ENCODE measurements at places on chromosomes 1 and 21.

DNA sequence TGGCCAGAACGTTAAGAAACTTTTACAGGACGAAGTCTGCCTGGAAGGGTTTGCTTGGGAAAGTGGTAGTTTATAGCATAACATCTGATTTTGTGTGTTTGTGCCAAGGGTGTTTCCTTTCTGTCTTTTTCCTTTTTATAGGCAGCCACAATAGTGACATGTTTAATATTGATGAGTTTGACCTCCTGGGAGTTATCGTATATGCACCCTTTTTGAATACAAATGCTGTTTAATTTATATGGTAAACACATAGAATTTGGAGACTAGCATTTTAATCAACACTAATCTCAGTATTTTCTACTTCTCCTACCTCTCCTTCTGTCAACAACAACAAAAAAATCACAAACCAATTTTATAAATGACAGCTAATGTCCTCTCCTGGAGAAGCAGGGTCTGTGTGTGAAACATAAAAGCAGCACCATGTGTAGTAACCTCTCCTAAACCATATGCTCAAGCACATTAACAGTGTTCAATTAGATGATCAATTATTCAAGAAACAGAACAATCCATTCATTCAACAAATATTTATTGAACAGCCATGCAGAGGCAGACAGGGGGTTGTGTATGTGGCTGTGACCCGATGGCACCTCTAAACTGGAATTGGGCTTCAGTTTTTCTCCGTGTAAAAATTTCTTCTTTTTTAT is 604 bp upstream of the FMN2 start:
- DNase-seq: no peak

DNA sequence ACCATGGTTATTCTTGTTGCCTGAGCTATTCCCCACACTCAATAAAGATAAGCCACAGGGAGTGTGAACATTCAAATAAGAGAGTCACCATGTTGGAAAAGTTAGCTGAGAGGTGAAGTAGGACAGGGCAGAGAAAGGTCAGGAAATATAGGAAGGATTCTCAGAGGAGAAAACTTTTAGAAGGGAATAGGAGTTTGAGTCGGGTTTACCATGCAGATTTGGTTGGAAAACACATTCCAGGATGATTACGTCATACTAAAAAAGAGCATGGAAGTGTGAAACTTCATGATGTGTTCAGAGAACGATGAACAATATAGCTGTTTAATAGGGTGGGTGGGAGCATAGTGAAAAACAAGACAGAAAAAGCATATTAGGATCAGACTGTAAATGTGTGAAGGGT is 1125.3 kb upstream of the ADGRL2 start:
- DNase-seq: no peak

GRCh38 chr1:7104339-7104738 is 319.1 kb downstream of the CAMTA1 start:
- DNase-seq: no peak

DNA sequence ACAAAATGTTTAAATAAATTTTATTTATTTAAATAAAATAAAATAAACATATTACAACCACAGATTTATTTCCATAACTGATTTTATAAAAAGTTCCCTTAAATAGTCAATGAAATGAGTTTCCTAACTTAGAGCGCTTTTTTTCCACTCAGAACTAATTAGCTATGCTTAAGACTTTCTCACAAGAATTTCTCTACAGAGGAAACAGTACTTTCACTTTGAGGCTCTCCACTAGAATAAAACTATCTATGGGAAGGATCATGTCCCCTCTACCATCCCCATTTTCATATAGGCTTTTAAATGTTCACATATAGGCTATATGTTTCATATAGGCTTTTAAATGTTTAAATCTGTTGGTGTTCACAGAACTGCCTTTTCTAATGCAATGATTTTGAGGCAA is 40.0 kb upstream of the DPH5 start:
- DNase-seq: no peak

GRCh38 chr1:170836141-170836540 is 99.2 kb upstream of the MROH9 start:
- no peak for DNase-seq

- peak; percentile 34 for DNase-seq
These were observed 22.1 kb upstream of the FAM43B start for GRCh38 chr1:20530306-20530705.

DNA sequence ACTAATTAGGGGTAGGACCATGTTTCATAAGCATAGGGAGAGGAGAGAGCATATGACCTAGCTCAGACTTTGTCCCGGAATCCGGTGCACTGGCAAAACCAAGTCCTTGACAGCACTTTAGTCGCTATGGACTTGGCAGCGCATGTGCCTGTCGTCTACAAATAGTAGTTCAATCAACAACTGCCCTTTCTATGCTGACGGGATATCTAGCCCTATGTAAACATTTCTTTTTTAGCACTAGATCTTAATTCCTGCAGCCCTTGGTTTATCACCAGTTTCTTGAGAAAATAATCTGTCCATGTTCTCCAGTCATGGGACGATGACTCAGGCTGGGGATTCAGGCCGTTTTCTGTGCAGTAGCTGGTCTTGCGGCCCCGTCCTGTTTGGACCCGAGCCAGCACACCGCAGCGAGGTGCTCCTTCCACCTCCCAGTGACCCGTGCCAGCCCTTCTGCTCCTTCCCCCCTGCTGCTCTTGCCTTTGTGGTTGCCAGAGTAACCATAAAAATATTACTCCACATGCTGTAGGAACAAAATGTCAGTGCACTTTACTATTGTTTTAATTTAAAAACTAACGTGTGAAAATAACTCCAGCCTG is 8.6 kb upstream of the MT1HL1 start:
- peak; percentile 18 for DNase-seq

DNA sequence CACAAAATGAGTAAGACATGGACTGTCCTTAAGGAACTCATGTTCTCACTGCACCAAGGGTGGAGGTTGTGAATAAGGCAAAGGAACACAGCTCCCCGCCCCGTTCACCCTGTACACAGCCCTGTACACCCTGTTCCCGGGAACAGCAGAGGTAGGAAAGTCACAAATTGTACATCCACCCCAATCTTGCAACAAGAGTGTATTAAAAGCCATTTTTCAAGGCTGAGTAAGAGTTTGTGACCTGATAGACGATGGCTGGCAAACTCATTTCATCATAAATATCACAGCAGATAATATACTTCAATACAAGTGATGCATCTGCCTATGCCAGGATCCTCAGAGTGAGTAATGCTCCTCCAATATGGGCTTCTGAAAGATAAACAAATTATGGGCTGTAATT is 52.5 kb upstream of the CAMK1G start:
- DNase-seq: no peak

DNA sequence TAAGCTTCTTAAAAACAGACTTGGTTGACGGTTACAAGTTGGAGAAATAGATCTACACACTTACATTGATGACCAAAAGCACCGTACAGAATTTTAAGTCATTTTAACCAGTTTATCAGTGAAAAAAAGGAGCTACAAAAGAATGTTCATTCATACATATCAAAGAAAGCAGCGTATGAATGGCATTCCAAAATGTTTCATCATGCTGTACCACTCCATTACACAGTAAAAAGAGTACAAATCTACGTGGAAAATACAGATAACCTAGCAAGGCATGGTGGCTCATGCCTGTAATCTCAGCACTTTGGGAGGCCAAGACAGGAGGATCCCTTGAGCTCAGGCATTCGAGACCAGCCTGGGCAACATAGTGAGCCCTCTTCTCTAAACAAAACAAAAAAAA is 40.3 kb downstream of the ZZZ3 start:
- DNase-seq: no peak

GRCh38 chr1:189524501-189524900 is 953.2 kb downstream of the BRINP3 start:
- no peak for DNase-seq

DNA sequence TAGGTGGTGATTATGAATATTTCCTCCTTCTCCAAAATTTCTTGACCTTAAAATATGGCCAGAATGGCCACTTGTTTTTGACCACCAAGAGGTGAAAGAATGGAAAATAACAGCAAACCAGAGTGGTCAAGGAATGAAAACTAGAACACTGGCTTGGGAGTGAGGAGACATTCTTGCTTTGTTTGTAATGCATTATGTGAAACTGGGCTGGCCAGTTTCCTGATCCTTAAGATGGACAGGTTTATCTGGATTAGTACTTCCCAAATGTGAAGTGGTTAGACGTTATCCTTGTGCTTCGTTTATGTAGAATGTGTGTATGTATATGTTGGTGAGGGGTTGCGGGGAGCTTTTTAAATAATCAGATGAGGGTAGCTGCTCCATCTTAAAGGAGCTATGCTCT is 12.8 kb downstream of the PLA2G4A start:
- no peak for DNase-seq

DNA sequence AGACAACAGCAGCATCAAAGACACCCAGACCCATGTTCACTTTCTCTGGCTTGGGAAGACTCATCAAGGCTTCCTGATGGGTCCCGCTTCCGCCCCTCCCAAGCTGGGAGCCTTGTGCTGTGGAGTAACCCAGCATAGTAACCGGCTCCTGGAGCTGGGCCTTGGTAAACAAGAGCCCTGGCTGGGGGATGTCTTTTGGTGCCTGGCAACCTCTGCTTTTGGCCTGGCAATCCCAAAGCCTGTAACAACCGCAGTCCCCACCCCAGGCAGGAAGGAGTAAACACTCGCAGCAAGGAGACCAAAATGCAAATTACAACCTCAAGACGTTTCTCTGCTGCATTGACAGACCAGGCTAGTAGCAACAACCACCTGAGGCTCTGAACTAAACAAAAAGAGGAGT is 16.9 kb upstream of the THRAP3 start:
- DNase-seq: no peak

DNA sequence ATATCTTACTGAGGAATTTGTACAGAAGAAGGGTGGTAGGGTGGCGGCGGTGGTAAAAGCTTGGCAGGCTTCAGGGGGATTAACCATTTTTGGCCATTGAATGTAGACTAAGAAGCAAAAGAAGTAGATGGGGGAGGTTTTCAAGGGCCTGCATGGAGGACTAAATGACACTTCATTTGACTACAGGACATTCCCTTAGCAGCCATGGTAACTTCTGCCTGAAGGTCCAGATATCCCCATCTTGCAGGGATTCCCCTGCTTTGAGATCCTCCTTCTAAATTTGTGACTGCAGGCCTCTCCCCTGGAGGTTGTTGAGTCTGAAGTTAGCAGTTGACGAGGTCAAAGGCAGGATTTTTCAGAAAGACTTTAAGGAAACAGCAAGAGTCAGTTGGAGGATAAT is 4.8 kb downstream of the VASH2 start:
- DNase-seq: no peak

DNA sequence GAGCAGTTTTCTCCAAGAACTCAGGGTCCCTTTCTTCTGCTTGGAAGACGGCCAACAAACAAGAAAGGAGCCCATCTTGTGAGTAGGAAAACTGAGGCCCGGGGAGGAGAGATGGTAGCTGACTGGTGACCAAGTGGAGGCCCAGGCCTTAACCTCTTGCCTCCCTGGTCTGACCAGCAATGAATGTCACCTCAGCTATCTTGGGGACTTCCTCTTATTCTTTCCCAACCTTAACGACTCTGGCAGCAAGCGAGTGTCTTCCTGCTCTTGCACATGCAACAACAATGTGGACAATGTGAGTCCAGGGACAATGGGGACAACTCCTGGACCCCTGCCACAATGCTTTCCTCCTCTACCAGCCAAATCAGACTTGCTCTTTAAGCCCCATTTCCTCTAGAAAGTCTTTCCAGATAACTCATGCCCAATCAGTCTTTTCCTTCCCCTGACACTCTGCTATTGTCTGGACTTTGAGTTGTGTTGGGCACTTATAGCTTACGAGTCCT is 12.6 kb downstream of the HSPG2 start:
- no peak for DNase-seq

- DNase-seq: no peak
These were observed 2.1 kb downstream of the PCP4L1 start for GRCh38 chr1:161260376-161261260.

DNA sequence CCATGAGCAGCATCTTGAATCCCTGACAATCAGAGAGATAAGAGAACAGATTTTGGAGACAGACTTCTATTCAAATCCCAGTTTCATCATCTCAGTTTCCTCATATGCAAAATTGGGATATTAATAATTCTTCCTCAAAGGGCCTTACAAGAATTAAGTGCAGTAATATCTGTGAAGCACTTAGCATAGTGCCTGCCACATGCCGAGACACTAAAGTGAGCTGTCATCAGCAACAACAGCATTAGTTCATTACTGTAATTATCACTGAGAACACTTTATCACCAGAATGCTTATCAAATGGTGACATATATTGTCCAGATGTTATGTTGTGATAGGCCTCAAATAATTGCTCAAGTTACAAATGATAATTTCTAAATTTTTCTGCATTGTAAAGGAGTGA is 922 bp upstream of the FCRLB start:
- DNase-seq: no peak

DNA sequence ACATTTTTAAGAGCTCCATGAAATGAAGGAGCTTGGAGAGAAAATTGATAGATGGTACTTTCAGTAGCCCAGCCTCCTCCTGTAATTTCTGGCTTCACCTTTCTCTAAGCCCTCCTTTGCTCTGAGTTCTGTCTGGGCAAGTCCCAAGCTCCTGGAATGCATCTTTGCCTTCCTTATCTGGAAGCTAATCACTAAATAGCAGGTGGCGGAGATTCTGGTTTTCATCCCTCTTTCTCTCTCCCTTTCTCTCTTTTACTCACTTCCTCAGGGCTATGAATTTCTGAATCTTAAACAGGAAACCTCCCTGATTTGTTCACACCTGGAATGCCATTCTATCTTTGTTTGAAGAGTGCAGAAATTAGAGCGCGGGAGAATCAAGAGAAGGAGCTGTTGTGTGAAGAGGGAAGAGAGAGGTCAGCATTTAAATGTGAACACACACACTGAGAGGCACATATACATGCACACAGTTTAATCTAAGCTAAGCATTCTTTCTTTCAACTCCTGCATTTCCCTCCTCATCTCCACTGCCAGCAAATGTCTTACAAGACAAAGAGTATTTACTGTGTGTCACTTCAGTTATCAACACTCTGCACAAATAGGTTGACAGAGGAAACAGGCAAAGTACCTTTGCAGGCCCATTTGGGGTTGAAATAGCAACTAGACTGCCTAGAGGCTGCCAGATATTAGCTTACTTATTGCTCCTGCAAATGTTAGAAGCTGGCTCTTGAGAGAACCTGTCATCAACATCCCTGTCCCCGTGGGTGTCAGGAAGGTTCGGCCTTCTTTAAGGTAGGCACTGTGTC is 199.4 kb upstream of the CAMK1G start:
- no peak for DNase-seq

- DNase-seq: peak; percentile 26
These were observed 40.9 kb upstream of the BEND5 start for GRCh38 chr1:48817505-48818114.

GRCh38 chr1:189434461-189434860 is 1043.2 kb downstream of the BRINP3 start:
- DNase-seq: peak; percentile 6

DNA sequence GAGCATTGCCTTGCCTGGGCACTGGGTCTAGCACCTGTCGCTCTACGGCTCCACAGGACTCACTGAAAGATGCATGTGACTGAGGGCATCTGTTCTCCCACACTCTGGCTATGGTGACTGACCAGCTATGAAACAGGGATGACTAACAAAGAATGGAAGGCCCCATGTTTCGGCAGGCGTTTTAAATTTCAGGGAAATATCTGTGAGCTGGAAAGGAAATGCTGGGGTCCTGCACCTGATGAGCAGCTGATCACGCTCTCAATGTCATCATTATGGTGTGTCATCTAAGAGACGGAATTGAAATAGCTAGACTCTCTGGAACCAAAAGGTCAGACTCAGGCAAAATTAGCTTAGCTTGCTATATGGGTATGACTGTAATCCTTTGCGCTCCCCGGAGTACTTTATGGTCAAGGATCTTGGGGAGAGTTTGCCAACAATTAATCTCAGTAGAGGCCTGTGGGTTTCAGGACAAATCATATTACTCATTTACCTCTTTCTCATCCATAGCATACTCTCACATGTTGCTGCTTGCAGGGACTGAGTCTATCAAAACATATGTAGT is 24.5 kb upstream of the PALMD start:
- no peak for DNase-seq
